ENCODE measurements at places on chromosomes 13 and 19.

- DNase-seq: peak; percentile 48
- H3K36me3 ChIP-seq: no peaks in the 10 kb centered on the region
- no peak overlapping the region for H3K27ac ChIP-seq
- H3K4me3 ChIP-seq: no peak overlapping the region
- no peaks in the 10 kb centered on the region for H3K27me3 ChIP-seq
Measured at GRCh38 chr13:31908696-31909411, 122.7 kb upstream of the FRY start.

- no peak overlapping the region for H3K27ac ChIP-seq
- H3K36me3 ChIP-seq: no peaks in the 10 kb centered on the region
- no peak overlapping the region for H3K4me3 ChIP-seq
- no peaks in the 10 kb centered on the region for H3K27me3 ChIP-seq
Measured at GRCh38 chr13:100130930-100131511, 42.1 kb downstream of the PCCA start.

GRCh38 chr13:31250435-31250834 is 50.7 kb downstream of the B3GLCT start:
- DNase-seq: no peak
- no peak overlapping the region for H3K4me3 ChIP-seq
- H3K27ac ChIP-seq: no peak overlapping the region
- H3K27me3 ChIP-seq: no peaks in the 10 kb centered on the region
- H3K36me3 ChIP-seq: no peaks in the 10 kb centered on the region

DNA sequence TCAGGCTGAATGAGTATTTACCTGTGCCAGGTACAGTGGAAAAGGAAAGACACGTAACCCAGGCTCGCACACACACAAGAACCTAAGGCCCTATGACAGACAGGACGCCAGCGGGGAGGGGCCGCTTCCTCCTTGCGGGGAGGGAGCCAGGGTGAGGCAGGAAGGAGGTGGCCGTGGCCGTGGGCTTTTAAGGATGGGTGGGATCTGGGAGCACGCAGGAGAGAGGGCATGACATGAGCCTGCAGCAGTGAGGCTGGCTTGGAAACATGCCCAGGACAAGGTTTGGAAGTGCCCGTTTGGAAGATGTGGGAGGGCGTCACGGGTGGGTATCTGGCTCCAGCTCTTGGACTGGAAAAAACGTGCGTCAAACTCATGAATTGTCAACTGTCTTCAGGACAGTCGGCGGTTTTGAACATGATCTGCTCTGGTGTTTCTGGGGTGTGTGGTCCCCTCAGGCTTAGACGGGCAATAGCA is 20.1 kb downstream of the SH3GL1 start:
- no peak overlapping the region for H3K27ac ChIP-seq
- H3K4me3 ChIP-seq: no peak overlapping the region
- H3K4me1 ChIP-seq: no peaks in the 10 kb centered on the region
- H3K36me3 ChIP-seq: no peaks in the 10 kb centered on the region
- H3K27me3 ChIP-seq: no peaks in the 10 kb centered on the region

- DNase-seq: no peak
- H3K36me3 ChIP-seq: peaks cover 16% of the 10 kb centered on the region
- no peaks in the 10 kb centered on the region for H3K27me3 ChIP-seq
- H3K4me3 ChIP-seq: no peak overlapping the region
Measured at GRCh38 chr19:10116085-10116865, 3.4 kb downstream of the EIF3G start.

DNA sequence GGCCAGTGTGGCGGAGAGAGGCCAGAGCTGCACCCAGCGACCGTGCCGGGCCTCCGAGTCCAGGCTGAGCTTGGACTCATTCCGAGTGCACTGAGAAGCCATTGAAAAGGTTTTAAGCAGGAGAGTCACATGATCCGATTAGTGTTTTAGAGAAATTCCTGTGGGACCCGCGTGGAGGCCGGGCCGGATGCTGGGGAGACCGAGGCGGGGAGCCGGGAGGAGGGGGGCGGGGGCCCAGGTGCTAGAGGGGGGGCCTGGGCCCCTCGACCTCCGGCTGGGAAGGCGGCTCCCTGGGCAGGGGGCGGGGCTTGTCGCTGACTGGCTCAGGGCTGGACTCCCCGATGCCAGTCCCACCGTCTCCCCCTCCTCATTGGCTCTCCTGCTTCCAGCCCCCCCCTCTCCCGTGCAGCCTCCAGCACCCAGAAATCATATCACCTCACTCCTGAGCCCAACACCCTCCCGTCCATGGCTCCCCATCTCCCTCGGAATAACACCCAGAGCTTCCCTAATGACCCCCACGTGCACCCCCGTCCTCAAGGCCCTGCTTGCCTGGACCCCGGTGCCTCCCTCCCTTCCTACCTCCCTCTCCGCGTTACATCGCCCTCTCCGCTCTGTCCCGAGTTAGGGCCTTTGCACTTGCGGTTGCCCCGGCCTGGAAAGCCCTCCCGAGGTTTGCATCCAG is 5.2 kb upstream of the ZNF579 start:
- H3K27ac ChIP-seq: peak overlapping the region; percentile 66
- H3K4me3 ChIP-seq: peak overlapping the region; percentile 40
- H3K4me1 ChIP-seq: peaks cover 13% of the 10 kb centered on the region
- no peak for DNase-seq
- H3K27me3 ChIP-seq: no peaks in the 10 kb centered on the region

DNA sequence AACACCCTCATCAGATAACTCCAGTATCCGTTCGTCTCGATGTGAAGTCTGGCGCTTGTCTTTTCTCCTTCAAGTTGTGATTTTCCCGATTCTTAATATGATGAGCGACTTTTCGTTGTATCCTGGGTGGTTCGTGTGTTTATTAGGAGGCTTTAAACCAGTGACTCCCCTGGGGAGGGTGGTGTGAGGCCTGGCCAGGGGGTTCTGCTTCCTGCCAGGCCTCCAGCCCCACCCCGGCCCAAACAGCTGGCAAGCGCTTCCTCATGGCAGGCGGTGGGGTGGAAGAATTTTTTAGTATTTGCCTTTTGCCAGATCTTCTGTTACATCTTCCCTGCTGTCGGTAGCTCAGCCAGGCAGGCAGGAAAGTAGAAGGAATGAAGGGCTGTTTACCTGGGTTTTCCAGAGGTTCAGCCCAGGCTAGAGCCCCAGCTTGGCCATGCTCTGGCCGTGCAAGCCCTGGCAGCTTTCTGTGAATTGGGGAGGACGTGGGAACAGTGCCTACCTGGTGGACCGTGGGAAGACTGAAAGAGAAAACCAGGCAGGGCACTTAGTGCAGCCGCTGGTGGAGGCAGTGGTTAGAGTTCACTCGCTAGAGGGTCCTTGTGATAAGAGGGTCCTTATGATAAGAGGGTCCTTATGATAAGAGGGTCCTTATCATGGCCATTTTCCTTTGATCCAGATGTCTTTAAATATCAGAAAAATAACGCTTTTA is 37.7 kb upstream of the DCUN1D2 start:
- peaks cover 2% of the 10 kb centered on the region for H3K36me3 ChIP-seq
- H3K4me3 ChIP-seq: no peak overlapping the region
- no peaks in the 10 kb centered on the region for H3K27me3 ChIP-seq
- H3K27ac ChIP-seq: no peak overlapping the region
- no peak for DNase-seq
- H3K4me1 ChIP-seq: no peaks in the 10 kb centered on the region

DNA sequence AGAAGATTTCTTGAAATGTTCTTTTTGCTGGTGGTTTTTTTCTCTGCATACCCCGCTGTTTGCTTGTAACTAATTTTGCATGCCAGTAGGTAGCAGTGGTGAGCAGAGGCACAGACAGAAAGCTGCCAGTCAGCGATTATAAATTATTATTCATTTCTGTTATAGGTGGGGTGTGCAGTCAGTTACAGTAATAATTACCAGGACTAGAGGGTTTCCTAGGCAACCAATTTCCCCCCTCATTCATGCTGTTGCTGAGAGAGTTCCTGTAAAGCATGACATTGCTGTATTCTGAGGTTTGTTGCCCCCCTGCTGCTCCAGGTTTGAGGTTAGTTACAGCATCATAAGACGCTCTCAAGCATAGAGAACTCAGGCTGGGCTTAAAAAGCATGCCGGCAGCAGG is 104.5 kb downstream of the URI1 start:
- H3K36me3 ChIP-seq: no peaks in the 10 kb centered on the region
- H3K27me3 ChIP-seq: no peaks in the 10 kb centered on the region
- no peaks in the 10 kb centered on the region for H3K4me1 ChIP-seq
- H3K27ac ChIP-seq: no peak overlapping the region
- no peak overlapping the region for H3K4me3 ChIP-seq

Data from small intestine (tissue), 16 donors.